ENCODE measurements at places on chromosomes 1 and 21.

- no peak for DNase-seq
These were observed 228.9 kb upstream of the TMEM51 start for GRCh38 chr1:14924455-14925331.

GRCh38 chr1:98500324-98500723 lies 161.2 kb upstream of the SNX7 start:
- no peak for DNase-seq

GRCh38 chr1:200336901-200337391 lies 72.9 kb downstream of the ZNF281 start:
- DNase-seq = no peak

DNA sequence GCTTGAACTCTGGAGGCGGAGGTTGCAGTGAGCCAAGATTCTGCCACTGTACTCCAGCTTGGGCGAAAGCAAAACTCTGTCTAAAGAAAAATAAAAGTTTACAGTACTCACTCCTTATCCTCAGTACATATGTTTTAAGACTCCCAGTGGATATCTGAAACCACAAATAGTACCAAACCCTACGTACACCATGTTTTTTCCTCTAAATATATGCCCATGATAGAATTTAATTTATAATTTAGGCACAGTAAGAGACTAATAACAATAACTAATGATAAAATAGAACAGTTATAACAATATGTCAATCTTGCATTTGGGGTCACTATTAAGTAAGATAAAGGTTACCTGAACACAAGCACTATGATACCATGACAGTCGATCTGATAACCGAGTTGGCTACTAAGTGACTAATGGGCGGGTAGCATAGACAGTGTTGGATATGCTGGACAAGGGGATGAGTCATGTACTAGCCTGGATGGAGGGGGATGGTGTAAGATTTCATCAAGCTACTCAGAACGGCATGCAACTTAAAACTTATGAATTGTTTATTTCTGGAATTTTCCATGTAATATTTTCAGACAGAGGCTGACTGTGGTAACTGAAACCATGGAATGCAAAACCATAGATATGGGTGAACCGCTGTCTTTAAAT lies 43.7 kb downstream of the ST7L start:
- DNase-seq = no peak

- DNase-seq = no peak
These were observed 224.3 kb upstream of the FGGY start for GRCh38 chr1:59072583-59072947.

DNA sequence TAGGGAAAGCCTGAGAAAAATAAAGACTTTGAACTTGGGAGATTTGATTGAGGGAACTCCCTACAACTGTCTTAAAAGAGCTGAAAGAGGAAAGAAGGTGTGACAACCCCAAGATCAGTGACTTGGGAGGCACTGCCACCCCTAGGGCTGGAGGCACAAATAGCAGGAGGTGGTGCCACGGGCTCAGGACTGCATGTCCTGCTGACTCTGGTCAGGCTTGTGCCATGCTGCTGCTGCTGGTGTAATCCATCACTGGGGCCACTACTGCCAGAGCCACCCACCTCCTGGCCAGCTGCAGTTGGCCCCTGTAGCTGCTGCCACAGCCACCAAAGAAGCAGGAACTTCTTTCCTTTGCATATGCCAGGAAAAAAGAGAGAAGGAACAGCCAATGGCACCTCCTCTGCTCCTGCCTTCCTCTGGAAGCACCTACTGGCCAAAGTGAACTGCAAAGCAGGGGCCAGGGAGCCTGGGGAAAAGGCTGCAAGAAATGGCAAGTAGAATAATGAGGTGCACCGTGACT lies 730.3 kb downstream of the PTPRU start:
- DNase-seq = no peak

DNA sequence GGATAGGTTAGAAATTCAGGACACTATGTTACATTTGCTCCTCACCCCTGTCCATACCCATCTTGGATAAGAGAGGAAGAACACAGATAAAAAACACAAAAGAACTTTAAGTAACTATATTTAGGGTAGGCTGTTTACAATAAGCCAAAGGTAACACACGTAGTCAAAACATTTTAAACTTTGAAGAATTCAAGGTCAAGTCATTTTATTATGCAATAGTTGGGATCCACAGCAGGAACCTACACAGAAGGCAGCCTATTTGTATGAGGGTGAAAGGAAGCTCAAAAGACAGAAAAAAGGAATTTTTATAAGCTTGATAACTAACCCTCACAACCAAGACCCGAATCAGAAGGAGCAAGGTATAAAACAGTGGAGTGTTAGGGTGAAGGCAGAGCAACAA lies 89.6 kb downstream of the ZSWIM5 start:
- no peak for DNase-seq

DNA sequence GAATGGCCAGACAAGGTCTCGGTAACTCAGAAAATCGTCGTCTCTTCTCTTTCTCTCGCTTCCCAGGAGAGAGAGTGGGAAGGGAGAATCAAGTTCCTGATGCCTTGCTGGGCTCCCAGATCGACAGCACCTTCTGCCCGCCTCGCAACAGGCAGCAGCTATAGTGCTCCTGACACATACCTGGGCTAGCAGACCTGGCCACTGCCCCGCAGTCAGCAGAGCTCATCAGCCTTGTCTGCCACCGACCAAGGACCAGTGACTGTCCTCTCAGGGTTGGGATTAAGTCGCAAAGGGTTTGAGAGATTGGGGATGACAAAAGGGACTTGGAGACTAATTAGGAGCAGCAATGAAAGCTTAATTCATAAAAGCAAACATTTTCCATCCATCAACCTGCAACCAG lies 4.1 kb downstream of the RUNX3 start:
- no peak for DNase-seq

DNA sequence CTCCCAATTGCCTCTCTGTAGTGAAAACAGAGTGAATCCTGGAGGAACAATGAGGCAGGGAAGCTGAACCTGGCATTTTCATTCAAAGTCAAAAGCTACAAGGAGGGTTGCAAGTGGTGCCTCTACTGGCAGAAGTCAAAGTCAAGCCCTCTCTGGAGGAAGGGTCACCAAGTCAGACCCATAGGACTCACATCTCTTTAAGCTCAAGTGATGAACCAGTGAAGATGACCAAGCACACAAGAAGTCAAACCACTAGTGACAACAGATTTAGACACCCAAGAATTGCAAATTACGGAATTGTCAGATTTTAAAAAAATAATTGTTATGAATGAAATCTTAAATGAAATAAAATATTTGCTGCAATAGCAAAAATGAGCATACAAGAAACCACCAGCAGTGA lies 81.1 kb upstream of the ATP1B1 start:
- no peak for DNase-seq

DNA sequence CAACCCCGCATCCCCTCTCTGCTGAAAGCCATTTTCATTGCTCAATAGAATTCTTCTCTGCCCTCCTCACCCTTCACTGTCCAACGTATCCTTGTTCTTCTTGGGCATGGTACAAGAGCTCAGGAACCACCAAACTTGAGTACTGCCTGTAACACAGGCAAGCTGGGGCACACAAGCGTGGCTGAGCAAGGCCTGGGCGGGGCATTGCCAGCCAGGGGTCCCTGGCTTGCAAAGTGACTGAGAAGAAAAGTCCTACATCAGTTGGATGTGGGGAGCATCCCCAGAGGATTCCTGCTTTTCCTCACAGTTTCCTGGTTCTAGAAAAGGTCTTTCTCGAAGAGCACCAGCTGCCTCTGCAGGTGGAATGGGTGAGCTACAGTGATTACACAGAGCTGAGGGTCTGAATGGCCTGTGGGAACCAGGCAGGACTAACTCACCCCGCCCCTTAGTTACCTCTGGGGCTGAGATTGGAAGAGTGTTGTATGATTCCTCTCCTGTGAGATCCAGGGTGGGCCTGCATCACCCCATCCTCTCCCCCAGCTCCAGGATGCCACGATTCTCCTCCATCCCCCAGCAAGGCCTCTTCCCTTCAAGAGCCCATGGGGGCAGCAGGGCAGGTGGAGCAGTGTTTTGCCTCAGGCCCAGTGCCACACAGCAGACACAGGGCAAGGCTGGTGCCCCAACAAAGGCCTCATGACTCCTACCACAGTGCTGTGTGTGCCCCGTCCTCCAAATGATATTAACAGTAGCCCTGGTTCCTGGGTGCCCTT lies 121.9 kb downstream of the MATN1 start:
- DNase-seq = no peak

DNA sequence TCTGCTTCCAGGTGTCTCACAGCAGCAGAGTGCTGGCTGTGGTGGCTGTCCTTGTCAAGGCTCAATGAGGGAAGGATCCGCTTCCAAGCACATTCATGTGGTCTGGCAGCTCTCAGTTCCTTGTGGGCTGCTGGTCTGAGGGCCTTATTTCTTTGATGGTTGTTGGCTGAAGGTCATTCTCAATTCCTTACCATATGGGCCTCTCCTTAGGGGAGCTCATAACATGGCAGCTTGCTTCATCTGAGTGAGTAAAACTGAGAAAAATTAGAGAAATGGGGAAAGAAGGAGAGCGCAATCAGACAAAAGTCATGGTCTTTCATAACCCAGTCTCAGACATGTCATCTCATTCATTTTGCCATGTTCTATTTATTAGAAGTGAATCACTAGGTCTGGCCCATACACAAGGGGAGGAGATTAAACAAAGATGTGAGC lies 81.7 kb upstream of the TSPAN2 start:
- no peak for DNase-seq

DNA sequence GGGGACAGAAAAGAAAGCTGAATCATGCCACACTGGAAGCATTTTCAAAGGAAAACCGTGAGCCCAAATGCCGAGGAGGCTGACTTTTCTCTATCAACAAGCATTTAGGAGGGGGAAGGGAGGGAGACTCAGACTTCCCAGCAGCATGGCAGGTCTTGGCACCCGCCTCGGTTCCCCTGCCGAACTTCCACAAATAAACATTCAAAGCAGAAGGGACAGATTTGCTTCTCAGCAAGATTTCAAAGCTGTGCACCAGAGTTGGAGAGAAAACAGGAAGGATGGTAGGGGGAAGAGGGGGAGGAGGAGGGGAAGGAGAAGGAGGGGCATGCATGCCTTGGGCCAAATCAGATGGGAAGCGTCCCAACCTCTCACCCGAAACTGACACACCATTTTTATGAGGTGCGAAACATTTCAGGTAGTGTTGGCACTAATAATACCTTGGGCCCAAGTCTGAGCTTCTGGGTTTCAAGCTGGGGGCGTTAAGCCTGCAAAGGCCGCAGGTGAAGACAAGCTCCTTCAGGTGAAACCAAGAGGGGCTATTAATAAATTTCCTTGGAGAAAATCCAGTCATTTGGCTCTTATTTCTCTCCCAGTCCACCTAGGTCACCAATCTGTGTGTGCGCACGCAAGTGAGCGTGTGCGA lies 26.4 kb downstream of the ABCA4 start:
- DNase-seq = no peak

DNA sequence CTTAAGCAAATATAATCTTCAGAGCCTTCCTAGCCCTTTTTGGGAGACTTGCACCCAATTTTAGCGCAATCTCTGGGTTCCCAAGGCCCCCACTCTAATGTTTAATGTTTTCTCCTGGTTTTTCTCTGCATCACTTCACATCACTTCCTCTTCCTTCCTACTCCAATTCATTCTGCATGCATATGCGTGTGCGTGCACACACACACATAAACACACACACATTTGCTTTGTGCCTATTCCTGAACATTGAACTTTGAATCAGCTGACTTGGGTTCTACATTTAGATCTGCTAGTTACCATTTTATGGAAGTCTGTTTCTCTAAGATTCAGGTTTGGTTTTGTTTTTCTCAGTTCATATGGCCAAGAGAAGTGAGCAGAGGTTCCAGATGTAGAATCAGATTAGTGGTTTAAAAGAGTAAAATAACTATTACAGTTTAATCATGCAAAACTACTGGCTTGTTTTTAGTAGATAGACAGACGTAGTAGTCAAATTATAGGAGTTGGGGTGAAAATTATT lies 7.4 kb upstream of the EDEM3 start:
- no peak for DNase-seq

DNA sequence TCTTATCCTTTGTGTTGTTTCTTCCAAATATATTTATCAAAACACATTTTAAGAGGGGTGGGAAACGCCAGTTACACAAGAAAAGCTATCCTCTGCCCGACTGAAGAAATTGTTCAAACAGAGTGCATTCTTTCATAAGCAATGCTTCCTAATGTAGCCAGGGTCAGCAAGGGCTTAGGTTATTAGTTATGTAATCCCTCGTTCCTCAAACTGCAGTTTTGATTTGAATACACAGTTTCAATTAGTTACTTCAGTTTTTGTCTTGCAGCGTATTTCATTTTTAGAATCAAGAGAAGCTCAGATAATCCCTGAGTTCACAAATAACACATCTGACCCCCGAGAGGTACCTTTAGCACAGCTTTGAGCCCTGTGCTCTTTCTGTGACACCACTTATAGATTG lies 141.7 kb upstream of the NRIP1 start:
- DNase-seq = no peak

DNA sequence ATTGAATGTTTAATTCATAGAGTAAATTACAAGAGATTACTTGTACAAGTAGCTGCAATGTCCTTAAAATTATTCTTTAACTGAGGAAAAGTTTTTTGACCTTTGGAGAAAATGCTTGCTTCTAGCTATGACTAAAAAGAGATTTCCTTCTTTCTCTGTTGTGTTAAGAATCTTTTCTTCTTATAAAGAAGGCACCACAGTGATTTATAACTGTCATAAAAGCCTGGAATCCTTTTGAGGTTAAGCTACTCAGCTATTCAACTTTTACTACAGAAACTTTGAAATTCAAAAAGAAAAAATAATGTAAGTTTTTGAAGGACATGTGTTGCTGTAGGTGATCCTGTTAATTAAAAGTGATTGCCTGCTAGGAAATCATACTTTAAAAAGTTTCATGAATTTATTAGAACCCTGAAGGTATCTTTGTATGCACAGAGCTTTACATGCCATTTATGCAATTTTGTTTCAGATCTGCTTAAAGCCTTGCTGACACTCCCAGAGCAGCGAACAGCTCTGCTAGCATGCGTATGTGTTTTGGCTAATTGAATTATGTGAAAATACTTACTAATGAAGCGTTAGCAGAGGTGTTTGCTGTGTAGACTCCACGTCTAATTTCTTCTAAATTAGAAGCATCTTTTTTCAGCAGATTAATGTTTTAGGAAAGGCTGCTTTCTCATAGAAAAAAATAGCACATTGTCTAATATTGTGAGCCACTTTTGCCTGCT lies 94.7 kb upstream of the SMYD2 start:
- DNase-seq = no peak

DNA sequence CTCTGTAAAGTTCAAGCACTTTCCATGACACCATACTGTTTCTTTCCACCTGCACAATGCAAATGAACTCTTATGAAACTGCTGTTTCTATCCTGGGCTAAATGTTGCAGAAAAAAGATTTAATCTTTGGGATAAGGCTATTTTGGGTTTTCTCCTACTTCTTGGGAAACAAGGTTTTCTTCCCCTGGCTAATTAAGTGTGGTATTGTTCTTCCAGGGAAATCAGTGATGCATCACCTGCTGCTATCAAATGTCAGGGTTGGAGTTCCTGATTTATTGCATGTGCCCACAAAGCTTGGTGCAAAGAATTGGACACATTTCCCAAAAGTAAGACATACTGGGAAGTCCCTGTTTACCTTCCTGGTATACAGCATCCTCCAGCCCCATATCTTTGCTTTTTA lies 6.0 kb upstream of the RGS4 start:
- no peak for DNase-seq

DNA sequence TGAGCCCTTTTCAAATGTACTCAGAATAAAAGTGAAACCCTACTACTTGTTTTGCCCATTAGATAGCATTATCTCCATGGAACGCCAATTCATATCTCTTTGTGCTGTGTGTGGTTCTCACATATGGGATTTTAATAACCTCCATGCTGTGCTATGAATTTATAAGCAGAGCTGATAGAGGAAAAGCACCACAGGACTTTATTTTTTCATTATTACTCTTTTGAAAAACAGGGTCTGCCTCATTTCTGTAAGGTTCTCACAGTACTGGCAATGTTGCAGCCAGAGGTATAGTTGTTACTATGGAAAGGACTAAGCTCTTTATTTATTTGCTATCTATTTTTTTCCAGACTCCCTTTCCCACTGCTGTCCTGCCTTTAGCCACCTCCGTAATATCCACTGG lies 313.7 kb downstream of the ST6GALNAC3 start:
- DNase-seq = no peak
